ENCODE measurements at places on chromosomes 6 and 20.

DNA sequence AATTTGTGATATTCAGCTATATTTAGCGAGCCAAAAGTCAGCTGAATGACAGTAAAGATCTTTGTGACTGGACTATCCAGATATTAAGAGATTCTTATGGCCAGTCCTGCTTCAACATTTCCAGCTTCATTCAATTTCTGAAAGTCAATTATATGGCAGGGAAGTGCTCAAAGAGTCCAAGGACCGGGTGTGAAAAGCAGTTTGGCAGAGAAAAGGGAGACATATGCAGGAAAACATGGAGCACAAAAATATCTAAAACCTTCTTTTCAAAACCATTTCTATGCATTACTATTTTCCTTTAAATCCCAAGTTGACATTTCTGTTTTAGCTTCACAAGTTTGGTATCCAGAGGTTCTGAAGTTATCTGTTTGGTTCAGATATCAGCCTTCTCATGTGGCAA is 5.0 kb downstream of the MPC1 start:
- no peak for DNase-seq

DNA sequence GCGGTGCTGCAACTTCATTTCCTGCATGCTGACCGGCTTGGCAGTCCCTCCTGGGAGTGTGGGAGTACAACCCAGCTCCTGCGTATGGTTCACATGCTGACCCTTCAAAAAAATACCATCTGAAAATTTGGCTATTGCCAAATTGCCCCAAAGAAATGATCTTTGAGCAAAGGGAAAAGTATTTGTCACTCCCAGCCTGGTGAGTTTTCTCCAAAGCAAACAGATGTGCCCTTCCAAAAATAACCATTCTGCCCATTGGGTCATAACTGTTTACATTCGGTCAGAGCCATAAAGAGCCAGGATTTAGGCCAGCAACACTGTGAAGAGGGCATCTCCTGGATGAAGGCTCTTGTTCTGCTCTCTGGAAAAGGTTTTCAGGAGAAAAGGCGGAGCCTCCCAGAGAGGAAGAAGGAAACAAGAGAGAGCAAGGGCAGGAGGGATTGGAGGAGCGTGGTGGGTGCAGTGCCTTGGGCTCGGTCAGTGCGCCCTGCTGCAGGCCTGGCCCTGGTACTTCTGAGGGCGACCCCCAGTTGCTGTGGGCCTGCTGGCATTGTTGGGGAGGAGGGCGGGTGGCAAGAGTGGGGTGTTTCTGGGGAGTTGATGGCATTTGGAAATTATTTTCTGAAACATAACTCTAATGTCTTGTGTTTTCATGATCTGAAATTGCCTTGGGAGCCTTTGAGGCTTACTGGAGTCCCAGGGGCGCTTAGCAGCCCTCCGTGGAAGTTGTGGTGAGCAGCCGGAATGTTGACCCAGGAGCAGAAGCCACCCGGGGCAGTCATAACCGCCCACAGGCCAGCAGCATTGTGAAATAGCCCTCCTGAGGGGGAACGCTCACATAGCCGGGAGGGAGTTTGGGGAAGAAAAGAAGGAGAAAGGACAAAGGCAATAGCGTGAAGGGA is 248.4 kb downstream of the MYLK4 start:
- no peak for DNase-seq

GRCh38 chr20:21862259-21862946 is 156.9 kb downstream of the PAX1 start:
- DNase-seq = peak; percentile 39

DNA sequence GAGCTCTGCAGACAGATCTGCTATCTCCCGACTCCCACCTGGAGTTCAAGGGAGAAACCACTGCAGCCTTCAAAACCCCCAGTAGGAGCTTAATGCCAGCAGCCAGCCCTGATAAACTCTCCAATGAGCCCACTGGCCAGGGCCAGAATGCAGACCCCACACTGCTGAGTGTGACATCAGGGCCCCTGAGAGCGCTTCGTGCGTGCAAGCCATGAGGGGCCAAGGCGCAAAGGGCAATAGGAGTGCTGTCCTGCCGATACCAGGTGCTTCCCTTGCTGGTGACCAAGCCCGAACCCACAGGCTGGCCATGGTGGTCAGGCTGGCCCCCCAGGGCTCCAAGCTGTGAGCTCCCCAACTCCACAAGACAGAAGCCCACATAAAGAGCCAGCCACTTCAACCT is 33.2 kb upstream of the CST7 start:
- DNase-seq = no peak

- DNase-seq = peak; percentile 40
Observed at GRCh38 chr20:33262658-33263065, 20.4 kb upstream of the BPIFB1 start.

DNA sequence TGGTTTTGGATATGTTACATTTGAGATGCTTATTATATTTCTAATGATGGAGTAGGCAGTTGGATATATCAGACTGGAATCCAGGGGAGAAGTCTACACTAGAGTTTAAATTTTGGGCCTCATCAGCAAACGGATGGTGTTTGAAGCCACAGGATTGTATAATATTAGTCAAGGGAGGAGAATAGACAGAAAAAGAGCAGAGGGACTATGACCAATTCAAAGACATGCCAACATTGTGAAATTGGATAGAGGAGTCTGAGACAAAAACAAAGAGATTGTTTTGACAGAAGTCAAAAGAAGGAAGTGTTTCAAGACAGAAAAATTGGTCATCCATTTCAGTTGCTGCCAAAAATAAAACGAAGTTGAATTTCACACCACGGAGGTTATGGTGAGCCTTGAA is 66.5 kb downstream of the NOX3 start:
- DNase-seq = no peak

- no peak for DNase-seq
Observed at GRCh38 chr20:49167811-49168507, 20.2 kb downstream of the STAU1 start.

GRCh38 chr6:129730477-129731165 is 20.6 kb upstream of the ARHGAP18 start:
- no peak for DNase-seq

GRCh38 chr6:113616701-113617274 is 240.4 kb upstream of the MARCKS start:
- DNase-seq = no peak

GRCh38 chr6:140040396-140040795 is 665.9 kb upstream of the CITED2 start:
- no peak for DNase-seq

DNA sequence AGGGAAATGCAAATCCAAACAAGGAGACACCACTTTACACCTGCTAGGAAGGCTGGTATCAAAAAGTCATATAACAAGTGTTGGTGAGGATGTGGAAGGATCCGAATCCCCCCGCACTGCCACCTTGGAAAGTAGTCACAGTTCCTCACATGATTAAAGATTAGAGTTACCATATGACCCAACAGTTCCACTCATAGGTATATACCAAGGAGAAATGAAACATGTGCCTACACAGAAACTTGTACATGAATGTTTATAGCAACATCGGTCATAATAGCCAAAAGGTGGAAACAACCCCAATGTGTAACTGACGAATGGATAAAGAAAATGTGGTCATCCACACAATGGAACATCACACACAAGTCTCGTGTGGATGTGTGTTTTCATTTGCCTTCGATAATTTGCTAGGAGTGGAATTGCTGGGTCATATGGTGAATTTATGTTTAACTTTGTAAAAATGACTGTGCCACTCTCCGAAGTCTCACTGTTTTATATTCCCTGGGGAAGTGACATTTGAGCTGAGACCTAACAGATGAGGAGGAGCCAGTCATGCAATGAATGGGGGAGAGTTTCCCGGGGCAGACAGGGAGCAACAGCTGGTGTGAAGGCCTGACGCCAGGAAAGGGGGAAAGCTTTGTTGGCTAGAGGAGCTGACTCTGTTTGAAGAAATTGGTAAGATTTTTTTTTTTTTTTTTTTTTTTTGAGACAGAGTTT is 125.9 kb upstream of the MLN start:
- DNase-seq = no peak

DNA sequence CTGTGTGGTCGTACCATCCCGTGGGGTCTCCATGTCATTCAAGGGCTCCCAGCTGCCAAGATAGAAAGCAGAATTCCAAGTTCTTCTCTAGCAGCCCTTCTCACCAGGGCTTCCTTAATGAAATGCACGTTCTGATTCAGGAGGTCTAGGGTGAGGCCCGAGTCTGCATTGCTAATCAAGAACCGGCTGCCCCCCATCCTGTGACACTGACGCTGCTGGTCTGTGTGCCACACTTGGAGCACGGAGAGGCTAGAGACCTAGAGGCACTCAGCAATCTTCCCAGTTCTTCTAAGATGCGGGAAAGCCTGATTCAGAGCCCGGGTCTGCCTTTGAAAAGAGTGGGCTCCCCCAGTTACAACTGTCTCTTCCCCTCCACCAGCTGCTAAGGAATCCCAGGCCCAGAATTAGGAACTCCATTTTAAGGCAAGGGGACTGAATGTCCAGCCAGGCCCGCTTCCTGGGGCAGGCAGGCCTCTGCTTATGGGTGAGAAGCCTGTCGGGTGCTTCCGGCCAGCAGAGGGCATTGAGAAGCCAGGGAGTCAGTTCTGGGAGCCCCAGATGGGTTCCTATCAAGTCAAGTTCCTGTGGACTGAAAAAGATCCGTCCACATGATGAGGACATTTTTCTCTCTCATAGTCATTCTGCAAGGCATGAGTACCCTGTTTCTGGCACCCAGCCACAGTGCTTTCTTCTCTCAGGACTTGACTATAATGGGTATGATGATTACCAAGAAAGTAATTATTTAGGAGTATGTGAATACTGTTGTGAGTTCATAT is 69.8 kb upstream of the RIN2 start:
- DNase-seq = no peak

DNA sequence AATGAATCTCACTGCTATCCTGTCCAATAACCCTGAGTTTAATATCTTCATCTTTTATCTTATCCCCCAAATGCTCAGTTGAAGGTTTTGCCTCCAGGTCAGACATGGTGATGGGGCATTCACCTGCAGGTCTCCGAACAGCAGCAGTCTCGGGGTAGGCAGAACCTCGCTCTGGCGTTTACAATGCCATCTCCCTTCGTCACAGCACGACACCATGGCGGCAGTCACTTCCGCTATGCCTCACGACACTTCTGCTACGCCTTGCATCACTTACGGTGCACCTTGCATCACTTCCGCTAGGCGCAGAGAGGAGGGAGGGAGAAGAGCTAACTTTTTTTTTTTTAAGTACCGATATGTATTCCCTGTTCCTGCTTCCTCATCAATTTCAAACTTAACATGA is 194.9 kb downstream of the BCAS1 start:
- no peak for DNase-seq

DNA sequence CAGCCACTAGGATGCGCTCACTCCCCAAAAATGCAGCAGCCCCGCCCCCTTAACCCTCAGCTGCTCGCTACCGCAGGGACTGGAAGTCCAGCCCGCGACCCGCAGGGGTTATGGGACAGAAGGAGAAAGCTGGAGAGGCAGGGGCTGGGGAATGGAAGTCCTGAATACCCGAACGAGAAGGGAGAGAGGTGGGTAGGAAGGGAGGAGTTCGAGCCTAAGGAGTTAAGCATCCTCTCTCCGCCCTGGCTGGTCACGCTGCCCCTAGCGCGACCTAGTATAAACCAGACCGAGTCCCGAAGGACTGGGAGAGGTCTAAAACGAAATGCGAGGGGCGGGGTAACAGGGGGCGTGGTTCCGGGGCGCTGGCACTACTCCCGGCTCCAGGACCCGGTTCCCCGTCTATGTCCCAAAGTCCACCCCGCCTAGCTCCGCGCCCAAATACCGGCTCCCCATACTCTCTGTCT is 448 bp upstream of the DDAH2 start:
- DNase-seq = peak; percentile 93

GRCh38 chr20:62209850-62210495 is 10.1 kb downstream of the HRH3 start:
- DNase-seq = peak; percentile 20

- no peak for DNase-seq
Observed at GRCh38 chr6:12119085-12119588, 107.0 kb downstream of the HIVEP1 start.

- DNase-seq = peak; percentile 56
Observed at GRCh38 chr6:137705160-137706082, 161.6 kb upstream of the TNFAIP3 start.

- peak; percentile 51 for DNase-seq
Observed at GRCh38 chr20:54476169-54477009, 996 bp downstream of the DOK5 start.

DNA sequence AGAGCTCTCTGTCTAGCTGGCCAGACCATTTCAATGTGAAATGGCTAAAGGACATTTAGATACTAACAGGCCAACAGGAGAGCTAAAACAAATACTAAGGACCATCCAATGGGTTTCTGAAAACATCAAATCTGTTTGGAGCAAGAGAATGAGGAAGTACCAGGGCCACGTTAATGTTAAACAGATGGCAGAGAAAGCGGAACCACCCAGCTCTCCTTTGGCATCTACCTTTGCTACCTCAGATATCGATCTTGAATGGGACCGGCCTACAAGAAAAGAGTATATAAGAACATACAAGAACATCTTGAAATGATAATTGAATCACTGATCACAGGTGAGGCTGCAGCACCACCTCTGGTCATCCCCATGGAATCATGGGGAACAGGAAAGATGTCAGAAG is 31.8 kb downstream of the KCNK5 start:
- no peak for DNase-seq

DNA sequence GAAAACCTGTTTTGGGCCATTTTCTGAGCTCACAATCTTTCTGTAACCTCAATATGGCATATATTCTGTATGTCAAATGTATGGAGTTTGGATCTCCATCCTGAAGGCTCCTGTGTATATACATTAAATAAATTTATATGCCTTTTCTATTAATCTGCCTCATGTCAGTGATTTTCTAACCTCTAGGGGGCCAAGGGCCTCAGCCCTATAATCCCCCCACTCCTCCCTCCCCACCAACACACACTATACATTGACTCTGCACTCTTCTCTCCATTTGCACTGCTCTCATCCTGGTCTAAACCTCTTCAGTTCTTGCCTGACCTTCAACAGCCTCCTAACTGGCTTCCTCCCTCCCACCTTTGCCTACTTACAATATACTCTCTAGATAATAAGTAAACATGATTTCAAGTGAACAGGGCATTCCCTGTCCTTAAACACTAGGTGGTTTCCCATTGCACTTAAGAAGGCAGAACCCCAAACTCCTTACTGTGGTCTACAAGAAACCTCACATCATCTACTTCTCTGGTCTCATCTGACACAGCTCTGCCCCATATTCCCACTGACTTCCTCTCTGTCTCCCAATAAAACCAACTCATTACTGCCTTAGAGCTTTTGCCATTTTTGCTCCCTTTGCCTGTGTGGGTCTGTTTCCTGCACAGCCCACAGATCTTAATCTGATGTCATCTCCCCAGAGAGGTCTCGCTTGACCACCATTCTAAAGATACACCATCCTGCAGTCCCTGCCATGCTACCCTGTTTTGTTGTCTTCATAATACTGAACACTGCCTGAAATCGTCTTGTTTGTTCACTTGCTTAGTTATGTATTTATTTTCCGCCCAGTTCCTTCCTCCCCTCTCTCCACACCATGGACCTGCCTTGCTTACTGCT is 213.7 kb downstream of the SYNE1 start:
- no peak for DNase-seq

DNA sequence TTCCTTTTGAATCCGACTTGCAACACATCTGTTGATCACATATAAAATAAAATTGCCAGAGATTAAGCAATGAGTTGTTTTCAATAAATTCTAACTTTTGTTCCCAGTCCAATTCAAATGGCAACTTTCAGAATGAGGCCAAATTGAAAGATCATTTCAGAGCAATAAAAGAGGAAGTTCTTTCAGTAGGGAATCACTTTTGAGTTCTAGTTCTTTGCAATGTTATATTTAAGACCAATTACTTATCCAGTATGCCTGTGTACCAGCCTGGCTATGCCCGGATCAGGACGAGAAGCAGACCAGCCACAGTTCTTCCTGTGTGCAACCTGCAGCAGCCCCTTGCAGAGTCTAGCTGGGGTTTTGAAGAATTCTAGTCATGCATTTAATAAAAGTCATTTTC is 232.5 kb downstream of the BTBD9 start:
- DNase-seq = no peak

All from left hindlimb (tissue), 1 donor.